Fibroblast of villous mesenchyme (primary cell): ENCODE measurements at places on chromosomes 5 and 9. TPM values are rescaled to one million over a fixed set of nuclear protein-coding genes. Genes with fewer than 3 reads are reported as not detected.

DNA sequence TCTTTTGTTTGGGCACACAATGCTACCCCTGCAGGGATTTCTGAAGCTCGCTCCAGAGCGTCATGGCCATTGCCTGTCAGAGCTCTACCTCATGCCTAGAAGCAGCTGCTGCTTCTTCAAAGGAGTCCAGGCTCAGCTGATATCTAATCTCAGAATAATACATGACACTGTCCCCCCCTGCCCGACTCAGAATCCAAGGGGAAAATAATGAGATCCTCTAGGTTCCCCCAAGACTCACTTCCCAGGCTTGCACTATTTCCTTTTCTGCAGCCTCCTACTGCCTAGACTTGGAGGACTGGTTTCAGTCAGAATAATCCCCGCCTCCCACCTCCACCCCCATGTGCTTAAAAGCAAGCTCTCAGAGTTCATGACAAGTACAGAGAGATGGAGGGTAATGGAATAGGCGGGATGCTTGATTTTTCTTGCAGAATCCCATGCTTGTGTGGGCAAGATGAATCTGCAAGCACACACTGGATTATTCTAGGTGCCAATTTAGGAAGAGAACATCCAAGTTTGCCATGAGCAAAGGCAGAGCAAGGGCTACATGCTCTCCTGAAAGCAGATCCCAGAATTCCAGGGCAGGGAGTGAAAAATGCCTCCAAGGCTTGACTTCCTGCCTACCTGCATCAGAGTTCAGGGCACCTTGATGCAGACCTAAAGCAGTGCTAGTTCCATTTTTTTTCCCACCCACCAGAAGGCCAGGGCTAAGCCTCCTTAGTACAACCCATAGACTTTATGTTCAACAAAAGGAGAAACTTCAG lies 97.4 kb upstream of the IFNK start:
- no peak for DNase-seq

DNA sequence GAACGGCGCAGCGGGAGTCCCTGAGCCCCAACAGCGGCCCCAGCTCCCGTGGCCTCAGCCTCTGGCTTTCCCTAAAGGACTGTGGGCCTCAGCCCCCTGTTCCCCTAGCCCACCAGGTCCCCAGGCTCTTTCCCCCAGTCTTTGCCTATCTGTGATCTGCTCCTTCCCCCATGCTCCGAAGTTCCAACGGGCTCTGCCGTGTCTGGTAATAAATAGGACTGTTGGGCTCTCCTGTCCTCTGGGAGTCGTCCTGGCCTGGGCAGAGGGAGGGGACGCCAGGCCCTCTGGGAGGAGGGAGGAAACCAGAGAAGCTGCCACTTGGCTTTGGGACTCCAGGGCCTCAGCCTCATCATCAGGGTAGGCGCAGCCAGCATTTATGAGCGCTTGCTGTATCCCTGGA lies 28.1 kb downstream of the ADGRD2 start:
- DNase-seq = no peak

DNA sequence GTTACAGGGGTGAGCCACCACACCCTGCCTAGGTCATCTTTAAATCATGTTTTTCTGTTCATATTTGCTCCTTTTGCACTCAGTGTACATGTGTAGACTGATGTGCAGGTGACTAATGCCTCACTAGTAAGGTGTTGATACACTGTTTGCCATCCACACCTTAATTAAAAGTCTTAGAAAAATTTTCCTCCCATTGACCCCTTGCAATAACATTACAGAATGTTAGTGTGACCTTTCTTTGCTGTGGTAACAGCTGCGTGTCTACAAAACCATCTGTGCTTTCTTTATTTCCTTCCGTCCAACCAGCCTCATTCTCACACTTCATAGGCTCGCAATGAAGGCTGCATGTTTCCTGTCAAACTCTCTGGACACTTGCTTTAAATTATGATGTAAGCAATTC lies 6.6 kb upstream of the CEMIP2 start:
- DNase-seq = no peak

GRCh38 chr9:37694355-37694754 lies 43.6 kb downstream of the FRMPD1 start:
- DNase-seq = no peak

DNA sequence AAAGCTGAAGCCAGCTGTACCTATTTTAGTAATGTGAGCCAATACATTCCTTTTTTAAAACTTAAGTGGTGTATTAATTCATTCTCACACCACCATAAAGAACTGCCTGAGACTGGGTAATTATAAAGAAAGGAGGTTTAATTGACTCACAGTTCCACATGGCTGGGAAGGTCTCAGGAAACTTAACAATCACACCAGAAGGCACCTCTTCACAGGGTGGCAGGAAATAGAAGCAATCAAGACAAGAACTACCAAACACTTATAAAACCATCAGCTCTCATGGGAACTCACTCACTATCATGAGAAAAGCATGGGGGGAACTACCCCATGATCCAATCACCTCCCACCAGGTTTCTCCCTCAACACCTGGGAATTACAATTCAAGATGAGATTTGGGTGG lies 21.0 kb downstream of the ESM1 start:
- no peak for DNase-seq

KCTD16 gene
- 0.97 and 3.0 TPM in 2 replicates for total RNA-seq

CAMK2A gene
- total RNA-seq = 1.3 TPM in 2 replicates

RGS7BP gene
- 0.32 TPM in 1 of 2 replicates, not detected in the other for total RNA-seq

ADAMTS12 gene
- 54.8 and 94.1 TPM in 2 replicates for total RNA-seq

FOXD4L5 gene
- under 0.01 TPM in 1 of 2 replicates, not detected in the other for total RNA-seq

MOB3B gene
- 0.32 and 0.43 TPM in 2 replicates for total RNA-seq
